ENCODE measurements at places on chromosomes 3 and 15.

GRCh38 chr3:25041871-25042584 is 386.0 kb upstream of the RARB start:
- DNase-seq = no peak

- peak; percentile 61 for DNase-seq
Observed at GRCh38 chr3:188067932-188068331, 86.0 kb upstream of the LPP start.

DNA sequence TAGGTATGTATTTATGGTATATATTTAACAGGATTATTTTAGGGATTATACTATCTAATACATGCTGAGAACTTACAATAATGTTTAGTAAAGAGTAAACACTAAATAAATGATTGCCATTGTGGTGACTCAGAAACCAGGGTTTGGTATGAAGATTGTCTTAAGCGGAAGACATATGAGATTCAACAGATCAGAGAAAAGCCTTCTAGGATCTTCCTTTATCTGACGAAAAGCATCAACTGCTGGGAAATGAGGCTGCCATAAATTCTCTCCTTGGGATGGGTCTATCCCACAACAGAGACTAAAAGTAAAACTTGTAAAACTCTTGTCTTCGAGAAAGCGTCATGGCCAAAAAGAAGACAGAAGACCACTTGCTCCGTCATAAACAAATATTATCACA is 1352.2 kb upstream of the EPHA6 start:
- no peak for DNase-seq

GRCh38 chr15:100763835-100764750 is 115.5 kb upstream of the ALDH1A3 start:
- no peak for DNase-seq

DNA sequence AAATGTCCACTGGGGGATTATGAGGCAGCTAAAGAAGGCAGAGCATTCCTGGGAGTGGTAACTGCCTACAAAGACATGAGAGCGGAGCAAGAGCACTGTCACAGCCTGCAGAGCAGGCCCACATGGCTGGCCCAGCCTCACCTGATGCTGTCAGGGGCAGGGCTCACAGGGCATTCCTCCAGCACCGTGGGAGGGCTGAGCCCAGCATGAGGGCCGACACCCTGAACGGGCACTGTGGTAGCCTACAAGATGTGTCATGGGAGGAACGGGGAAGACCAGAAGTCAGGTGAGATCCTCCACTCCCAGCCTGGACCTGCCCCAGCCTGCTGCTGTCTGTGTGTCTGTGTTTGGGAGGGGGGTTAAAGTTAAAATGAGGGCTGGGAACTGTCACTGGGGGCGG is 30.1 kb downstream of the CCDC12 start:
- DNase-seq = no peak

Data from endothelial cell of umbilical vein (primary cell).